Stimulated activated memory B cell treated with anti-CD40 and anti-IgM and Interleukin-4, amounts not matched to agents 10 μg/mL and 1 μg/mL and 100 μg/mL, for 72 hours (primary cell): ENCODE measurements at places on chromosomes 7 and 10.

GRCh38 chr7:6395898-6396595 lies 51.7 kb downstream of the DAGLB start:
- ATAC-seq, result no peak

DNA sequence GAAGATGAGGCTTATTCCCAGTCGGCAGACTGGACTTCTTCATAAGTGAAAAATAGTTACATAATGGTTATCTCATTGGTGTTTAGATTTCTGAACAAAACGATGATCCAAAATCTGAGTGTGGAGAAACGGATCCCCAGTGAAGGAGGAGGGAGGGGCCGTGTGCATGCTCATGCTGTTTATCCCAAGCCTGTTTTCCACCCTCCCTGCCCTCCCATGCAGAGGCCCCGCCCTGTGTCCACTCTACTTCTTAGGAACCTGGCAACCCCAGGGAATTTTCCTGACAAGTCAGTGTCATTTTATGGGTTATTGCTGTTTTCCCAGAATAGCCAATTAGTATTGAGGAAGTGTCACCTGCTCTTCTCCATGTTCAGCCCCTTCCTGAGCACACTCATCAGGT lies 174.0 kb downstream of the CELF2 start:
- no peak for ATAC-seq

DNA sequence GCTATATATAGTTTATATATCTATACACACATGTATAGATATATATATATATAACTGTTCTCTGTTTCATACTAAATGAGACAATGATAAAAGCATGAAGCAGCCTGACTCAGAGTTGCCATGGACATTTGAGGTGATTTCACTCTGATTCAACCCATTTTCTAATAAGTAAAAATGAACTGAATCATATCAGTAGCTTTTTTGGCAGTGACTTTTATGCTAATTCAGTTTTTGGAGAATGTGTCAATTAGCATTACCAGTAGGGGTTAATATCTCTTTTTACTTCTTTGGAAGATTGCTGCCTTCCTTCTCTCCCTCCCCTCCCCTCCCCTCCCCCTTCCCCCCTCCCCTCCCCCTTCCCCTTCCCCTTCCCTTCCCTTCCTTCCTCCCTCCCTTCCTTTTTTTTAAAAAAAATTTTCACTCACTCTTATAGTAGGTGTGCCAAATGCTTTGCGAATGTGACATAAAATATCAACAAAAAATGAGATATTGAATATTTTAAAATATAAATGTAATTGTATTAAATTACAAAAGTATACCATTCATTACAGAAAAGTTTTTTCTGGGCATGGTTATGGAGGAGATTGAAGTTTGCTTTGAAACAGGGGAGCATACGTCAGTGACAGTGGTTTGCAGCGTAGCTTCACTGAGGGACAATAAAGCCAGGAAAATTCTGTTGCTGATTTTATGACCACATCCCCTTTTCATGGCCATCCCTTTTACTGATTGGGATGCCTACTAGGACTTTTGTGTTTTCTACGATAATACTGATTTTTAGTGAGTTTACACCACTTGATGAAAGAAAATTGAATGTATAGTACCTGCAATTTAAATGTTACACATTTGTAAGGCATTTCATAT lies 64.0 kb upstream of the KLF6 start:
- ATAC-seq, result no peak

GRCh38 chr7:81173766-81174281 lies 255.0 kb upstream of the SEMA3C start:
- ATAC-seq, result no peak

DNA sequence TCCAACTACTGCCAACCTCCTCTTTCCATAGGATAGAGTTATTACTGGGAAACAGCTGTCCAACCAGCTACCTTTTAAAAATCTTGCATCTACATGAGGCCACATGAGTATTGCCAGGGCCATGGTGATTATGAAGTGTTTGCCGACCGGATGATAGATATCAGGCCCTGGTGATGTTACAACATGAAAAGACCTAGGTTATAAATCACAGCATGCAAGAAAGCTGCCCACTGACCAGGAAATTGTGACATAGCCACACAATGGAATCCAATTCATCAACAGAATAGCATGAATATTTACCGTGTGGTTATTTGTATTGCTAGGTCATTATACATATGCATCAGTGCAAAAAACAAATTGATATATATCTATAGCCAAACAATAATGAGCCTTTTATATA lies 517.0 kb downstream of the INHBA start:
- ATAC-seq, result no peak

DNA sequence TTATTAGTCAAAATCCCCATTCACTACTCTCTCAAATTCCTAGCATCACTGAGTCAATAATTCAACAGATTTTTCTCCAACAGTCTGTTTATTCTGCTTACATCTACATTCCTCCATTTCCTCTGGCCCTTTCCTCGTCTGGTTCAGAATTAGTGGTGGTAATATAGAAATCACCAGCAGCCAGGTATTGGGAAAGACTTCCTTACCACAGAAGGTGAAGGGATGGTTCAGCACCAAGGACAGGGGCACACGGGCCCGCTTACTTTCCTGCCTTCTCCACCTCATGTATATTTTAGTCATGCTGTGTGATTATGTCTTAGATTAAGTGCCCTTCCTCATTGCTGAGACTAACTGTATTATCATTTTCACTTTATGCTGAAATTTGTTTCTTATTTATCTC lies 70.4 kb upstream of the APBB1IP start:
- peak; percentile 56 for ATAC-seq
